ENCODE measurements at places on chromosomes 1 and 21. TPM values are rescaled to one million over a fixed set of nuclear protein-coding genes. Genes with fewer than 3 reads are reported as not detected.

LCE6A gene
- total RNA-seq: not detected

DNA sequence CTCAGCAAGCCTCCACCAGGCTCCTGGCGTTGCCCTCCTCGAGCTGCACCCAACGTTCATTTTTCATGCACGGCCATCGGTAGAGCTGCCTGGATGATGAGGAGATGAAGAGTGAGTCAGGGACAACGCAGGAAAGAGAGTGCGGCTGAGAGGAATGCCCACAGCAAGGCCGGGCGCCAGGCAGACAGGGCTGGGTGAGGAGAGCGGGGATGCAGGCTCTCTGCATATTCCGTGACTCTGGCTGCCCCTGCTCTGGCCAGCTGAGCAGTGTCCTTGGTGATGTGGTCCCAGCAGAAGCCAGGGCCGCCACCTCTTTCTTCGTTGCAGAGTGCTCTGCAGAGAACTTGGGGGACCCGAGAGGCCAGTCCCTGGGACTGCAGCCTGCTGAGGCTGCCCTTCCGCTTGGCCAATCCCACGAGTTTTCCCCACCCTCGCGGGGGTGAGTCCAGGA is 10.8 kb downstream of the UMODL1 start:
- no peak for DNase-seq

GRCh38 chr1:177977141-177977540 is 7.3 kb upstream of the SEC16B start:
- DNase-seq: no peak

DNA sequence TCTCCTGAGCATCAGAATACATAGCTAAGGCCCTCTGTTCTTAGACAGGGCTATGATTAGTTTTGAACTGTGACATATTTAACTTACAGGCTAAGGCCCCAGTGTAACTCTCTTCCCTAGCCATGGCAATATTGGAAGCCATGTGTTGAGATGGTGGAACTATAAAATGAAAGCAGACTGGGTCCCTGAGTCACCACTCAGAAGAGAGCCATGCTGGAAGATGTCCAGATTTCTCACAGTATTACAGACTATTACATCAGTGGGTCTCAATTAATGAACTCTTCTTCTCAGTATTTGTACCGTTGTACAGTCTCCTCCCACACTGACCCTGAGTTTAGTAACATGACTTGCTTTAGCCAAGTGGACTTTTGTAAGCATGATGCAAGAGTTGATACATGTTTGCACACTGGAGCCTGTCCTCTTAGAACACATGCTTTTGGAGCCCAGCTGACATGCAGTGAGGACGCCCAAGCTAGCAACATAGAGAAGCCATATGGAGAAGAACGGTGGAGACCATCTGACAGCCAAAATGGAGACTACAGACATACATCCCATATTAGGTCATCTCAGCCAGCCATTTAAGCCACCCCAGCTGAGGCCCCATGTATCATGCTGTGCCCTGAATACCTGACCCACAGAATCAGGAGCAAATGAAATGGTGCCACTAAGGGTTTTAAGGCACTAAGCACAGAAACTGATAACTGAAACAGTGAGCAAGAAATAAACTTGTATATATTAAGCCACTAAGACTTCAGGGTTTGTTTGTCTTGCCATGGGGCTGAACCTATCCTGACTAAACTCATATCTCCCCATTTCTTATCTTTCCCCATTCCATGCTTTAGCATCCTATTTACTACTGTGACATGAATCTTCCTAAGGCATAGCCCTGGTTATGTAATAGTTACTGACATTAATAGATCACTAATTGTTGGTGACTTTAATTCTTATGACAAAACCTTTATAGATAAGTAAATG is 24.4 kb downstream of the TBX15 start:
- DNase-seq: peak; percentile 67

- DNase-seq: no peak
Observed at GRCh38 chr1:228337031-228337564, 69.5 kb downstream of the TRIM11 start.

DNA sequence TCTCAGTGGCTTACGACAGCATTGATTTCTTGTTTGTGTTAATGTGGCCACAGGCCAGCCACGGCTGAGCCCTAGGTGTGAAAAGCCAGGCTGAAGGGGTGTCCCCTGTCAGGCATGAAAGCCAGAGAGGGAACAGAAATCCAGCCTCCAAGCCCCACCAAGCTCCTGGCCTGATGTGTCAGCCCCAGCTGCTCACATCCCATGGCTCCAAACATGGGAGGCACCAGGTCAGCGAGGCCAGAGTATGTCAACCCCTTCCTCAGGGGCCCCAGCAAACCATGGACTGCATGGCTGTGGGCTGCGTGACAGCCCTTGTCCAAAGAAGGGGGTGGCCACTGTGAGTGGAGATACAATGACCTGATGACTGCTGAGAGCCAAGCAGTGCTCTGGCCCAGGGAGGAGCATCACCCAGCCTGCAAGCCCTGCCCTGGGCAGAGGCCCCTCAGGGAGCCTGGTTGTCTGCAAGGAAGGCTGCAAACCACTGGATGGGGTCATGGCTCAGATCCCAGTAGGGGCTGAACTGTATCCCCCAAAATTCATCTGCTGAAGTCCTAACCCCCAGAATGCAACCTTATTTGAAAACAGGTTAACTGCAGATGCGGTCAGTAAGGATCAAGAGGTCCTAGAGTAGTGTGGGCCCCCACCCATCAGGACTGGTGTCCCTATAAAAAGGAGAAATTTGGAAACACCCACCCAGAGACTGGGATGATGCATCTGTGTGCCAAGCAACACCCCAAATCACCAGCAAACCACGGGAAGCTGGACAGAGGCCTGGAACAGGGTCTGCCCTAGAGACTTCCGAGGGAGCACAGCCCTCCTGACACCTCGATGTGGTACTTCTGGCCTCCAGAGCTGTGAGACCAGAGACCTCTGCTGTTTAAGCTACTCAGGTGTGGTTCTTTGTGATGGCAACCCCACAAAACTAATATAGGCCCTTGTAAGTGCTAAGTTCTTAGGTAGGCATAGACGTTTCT is 3.3 kb upstream of the MX2 start:
- DNase-seq: no peak

- DNase-seq: no peak
Observed at GRCh38 chr1:182584746-182585145, 4.3 kb downstream of the RNASEL start.

DNA sequence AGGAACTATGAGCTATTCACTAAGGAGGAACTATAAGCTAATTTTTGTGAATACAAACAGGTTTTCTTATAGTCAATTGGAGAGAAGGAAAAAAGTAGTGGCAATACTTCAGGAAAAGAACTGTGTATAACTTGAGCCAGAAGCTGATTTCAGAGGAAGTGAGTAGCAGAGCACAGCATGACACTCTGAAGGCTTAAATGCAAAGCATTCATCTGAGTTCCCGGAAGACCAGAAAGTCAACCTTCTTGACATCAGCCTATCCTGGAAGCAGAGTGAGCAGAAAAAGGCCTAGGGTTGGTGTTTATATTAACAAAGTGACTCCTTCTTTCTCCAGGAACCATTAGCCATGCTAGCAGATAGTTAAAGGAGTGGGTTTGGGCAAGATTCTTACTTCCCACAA is 545.2 kb downstream of the MRPL39 start:
- no peak for DNase-seq

CD48 gene
- total RNA-seq: not detected

CLDN17 gene
- total RNA-seq: not detected

CD84 gene
- not detected for total RNA-seq

DNA sequence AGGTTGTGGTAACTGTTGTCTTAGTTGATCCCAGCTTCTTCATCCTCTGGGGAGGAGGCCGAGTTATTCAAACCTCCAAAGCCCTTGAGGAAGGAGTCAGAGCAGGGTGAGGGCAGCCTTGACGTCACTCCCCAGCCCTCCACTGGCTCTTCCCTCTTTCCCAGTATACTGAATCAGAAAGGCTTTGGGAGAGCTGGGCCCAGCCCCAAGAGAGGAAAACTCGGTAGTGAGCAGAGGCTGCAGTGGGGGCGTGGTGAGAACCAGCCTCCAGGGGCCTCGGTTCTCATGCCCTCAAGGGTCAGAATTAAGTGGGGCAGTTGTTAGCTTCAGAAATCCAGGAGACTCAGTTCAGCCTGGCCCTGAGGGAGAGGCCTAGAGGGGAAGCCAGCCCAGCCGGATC is 1.8 kb upstream of the GJA4 start:
- no peak for DNase-seq

DPT gene
- total RNA-seq: 0.15 TPM

DNA sequence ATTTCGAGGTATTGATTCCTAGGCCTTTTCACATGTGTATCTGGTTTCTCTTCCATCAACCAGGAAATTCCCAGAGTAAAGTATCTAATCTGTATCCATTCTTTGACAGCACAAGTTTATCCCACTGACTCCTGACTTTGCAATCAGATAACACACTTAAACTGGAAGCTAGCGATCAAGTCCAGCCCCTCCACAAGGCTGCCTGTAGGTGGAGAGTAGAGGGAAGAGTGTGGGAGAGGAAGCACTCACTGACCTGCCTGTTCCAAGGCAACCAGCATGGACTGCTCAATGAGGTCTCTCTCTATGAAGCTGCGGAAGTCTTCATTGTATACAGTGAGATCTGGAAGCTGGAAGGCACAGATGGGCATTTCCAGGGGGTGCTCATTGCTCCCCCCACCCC is 30.4 kb upstream of the MTMR11 start:
- DNase-seq: no peak

DNA sequence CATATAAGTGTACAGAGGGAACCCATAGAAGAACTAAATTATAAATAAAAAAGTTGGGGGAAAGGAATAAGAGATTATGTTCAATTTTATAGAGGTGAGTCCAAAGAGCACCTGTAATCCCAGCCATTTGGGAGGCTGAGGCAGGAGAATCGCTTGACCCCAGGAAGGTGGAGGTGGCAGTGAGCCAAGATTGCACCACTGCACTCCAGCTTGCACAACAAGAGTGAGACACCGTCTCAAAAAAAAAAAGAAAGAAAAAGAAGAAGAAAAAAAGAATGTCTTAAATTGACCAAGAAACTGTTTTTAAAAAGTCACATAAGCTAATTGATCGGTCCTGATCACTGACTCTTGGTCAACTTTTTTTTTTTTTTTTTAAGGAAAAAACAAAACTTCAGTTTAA is 19.1 kb upstream of the ATF3 start:
- DNase-seq: no peak

OR2L5 gene
- not detected for total RNA-seq

Data from H4 (cell line).